Activated T-cell treated with anti-CD3 and anti-CD28 coated beads for 4 hours (primary cell): ENCODE measurements at places on chromosomes 4 and X.
A peak's percentile ranks its signal among the peaks of the same experiment; 100 is the strongest.

- no peak for DNase-seq
Observed at GRCh38 chrX:133576876-133577275, 161.6 kb upstream of the GPC4 start.

DNA sequence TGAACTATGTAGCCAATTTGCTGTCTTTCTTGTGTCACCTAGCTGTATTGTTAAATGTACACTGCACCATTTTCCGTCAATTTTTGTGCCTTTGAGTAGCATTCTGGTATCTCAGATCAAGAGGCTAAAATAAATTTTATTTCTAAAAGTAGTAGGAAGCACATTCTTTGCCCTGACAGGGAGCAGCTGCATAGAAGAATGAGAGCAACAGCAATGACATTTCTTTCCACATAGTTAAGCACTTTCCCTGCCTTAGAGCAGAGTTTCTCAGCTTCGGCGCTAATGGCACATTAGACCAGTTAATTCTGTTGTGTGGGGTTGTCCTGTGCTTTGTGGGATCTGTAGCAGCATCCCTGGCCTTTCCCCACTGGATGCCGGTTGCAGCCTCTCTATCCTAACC, 173.9 kb downstream of the CHIC2 start:
- DNase-seq, result no peak

- no peak for DNase-seq
Observed at GRCh38 chr4:38672397-38673129, 8.6 kb downstream of the KLF3 start.

DNA sequence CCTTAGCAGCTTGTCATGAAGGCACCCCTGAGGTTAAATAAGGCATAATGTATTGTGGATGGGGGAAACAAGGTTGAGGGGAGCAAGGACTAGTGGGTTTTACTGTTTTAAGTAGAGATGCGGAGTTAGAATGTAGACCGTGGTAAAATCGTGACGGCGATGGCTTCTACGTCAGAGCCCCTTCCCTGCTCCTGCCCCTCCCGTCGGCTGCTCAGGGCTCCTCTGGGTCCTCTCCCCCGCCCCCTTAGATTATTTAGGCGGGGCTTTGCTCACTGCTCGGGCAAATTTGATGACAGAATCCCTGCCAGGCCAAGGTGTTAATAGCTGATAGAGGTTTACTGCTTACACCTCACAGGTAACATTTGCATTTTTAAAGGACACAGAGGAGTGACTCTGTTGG, 2.3 kb downstream of the FRMPD3 start:
- DNase-seq, result no peak

DNA sequence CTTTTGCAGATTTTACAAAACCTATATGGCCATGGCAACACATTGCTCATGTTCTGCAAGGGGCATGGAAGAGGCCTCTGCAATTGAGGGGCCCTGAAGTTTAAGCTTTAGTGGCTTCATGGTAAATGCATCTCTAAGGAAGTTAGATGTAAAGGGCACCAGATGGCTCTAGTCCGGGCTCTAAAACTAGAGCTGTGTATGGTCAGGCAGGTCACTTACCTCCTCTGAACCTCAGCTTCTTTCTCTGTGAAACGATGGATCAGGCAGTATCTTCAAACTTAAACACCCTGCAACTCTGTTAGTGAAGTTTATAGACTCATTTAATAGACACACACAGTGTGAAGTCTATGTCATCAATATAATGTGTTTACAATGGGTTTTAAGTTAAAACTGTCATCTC, 10.0 kb downstream of the MAGEB17 start:
- no peak for DNase-seq

GRCh38 chr4:154779362-154779947, 1.6 kb upstream of the RBM46 start:
- DNase-seq, result no peak

- no peak for DNase-seq
Observed at GRCh38 chr4:156594624-156595023, 377.0 kb downstream of the PDGFC start.

DNA sequence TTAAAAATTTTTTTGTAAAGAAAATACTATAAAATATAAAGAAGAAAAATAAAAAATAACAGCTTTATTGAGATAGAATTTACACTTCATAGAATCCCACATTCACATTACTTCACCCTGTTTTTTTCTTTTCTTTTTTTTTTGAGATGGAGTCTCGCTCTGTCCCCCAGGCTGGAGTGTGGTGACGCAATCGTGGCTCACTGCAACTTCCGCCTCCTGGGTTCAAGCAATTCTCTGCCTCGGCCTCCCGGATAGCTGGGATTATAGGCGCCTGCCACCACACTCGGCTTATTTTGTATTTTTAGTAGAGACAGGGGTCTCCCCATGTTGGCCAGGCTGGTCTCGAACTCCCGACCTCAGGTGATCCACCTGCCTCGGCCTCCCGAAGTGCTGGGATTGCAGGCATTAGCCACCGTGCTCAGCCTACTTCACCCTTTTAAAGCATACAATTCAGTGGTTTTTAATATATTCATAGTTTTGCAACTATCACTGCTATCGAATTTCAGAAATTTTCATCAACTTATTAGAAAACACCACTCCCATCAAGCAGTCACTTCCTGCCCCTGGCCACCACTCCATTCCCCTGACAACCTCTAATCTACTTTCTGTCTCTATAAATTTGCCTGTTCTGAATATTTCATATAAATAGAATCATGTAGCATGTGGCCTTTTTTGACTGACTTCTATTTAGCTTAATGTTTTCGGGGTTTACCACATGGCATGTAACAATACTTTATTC, 48.7 kb downstream of the TMEM131L start:
- no peak for DNase-seq

DNA sequence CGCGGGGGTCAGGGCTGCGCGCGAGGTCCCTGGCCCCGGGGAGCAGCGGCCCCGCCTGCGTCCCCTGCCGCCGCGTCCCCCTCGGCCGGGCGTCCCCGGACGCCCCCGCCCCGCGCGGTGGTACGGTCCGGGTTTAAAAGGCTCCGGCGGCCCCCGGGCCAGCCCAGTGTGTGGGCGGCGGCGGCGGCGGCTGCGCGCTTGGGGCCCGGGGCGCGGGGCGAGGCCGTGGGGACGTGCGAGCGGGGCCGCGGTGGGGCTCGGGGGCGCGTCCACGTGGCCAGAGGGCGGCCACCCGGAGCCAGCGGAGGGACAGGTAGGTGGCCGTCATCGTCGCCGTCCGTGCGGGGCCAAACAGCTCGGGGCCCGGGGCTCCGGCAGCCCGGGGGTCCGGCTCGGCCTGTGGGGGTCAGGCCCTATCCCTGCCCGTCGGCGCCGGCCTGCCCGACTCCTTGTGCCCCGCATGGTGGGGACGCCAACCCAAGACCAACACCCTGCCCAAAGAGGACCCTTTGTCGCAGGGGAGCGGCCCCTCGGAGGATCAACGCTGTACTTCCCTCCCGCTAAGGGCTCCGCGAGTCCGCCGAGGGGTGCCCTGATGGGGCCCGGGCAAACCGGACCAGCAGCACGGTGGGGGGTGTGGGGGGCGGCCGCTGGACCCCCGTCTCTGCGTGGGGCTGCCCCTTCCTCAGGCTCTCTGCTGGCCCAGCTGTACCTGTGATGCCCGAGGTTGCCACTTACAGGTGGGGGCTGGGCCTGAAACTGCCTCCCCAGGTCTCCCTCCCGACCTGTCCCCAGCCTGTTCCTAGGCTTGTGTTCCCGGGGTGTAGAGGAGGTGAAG, at the start of gene PLXNA3:
TSS of gene PLXNA3 (plus strand) at position 166 of the 838 bp plus-strand sequence. CDS start 1,903 bp downstream, outside the sequence.
- peak; percentile 49 for DNase-seq

- DNase-seq, result no peak
Observed at GRCh38 chrX:94551831-94552230, 877.8 kb downstream of the FAM133A start.

GRCh38 chrX:132119283-132119682, 8.5 kb downstream of the FRMD7 start:
- no peak for DNase-seq

DNA sequence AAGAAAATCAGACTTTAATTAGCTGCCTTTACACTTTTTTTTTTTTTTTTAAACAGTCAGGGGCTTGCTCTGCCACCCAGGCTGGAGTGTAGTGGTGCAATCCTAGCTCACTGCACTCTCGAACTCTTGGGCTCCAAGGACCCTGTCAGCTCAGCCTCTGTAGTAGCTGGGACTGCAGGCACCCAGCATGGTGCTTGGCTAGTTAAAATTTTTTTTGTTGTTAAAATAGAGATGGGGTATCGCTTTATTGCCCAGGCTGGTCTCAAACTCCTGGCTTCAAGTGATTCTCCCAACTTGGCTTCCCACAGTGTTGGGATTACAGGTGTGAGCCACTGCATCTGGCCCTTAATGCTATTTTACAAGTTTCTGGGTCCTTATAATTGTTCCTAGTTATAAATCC, 359.1 kb downstream of the SPRY1 start:
- no peak for DNase-seq

GRCh38 chrX:133391111-133391510, 24.2 kb downstream of the GPC4 start:
- DNase-seq, result no peak

GRCh38 chr4:182913036-182913435, 4.2 kb downstream of the DCTD start:
- DNase-seq, result no peak

DNA sequence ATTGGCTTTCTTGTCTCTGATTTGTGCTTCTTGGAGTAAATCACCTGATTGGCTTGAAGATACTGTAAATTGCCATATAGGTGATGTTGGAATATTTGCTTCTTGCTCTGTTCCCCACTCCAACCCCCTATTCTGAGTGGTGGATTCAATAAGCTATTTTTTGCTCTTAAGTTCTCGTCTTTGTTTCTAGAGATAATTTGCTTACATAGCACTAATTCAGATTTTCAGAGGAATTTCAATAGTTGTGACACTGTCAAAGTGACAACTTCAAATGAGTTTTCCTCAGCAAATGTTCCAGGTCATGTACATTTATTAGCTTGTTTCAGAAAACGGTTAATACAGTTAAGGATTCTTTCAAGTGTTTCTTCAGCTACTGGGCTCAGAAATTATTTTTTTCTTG, 18.6 kb downstream of the LANCL3 start:
- no peak for DNase-seq

GRCh38 chr4:184355857-184356256, 118.5 kb downstream of the IRF2 start:
- DNase-seq, result no peak

- DNase-seq, result no peak
Observed at GRCh38 chr4:76800902-76801301, 97.0 kb downstream of the SOWAHB start.

- DNase-seq, result no peak
Observed at GRCh38 chr4:7135389-7135746, 57.0 kb upstream of the SORCS2 start.

DNA sequence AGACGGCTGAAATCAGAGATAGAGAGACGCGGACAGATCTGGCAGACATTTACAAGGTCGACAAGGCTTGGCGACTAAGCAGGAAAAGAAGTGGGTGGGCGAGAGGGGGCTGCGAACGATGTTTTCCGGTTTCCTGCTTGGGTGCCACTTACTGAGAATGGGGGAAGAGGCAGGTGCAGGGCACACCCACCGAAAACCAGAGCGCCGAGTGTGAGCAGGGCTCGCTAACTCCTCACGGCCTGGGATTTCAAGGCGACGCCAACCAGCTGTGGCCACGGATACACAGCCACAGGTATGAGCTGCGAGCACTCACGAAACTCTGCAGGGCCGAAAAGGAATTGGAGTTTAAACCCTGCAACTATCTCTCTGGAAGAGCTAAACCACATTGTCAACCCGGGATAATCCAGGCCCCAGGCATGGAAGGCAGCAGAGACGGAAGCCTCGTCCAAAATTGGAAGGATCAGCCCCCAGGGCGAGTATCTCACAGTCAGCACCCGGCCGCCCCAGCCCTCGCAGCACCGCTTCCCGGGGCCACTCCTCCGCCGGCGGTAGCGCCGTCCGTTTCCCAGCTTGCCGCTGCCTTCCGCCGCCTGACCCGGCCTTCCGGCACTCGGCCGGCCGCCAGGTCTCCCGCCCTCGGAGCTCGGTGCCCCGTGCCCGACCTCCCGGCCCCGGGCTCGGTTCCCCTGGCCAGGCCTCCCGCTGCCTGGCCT, 778 bp downstream of the CASP3 start:
- DNase-seq, result peak; percentile 21

DNA sequence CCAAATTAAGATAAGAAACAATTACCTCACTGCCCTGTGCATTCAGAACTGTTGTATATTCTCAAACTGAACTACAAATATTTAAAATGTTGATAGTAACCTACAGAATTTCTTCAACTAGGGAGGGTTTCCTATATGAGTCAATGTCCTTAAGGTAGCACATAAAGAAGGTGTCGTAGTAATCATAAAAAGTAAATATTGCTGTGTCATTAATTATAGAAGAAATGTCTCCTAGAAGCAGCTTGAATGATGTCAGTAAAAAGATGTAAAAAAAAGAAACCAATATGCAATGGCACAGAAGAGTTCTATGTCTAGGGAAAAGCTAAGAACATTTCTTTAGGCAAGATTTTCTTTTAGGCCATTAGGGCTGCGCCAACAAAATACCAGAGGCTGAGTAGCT, 559.6 kb upstream of the EPHA5 start:
- no peak for DNase-seq

DNA sequence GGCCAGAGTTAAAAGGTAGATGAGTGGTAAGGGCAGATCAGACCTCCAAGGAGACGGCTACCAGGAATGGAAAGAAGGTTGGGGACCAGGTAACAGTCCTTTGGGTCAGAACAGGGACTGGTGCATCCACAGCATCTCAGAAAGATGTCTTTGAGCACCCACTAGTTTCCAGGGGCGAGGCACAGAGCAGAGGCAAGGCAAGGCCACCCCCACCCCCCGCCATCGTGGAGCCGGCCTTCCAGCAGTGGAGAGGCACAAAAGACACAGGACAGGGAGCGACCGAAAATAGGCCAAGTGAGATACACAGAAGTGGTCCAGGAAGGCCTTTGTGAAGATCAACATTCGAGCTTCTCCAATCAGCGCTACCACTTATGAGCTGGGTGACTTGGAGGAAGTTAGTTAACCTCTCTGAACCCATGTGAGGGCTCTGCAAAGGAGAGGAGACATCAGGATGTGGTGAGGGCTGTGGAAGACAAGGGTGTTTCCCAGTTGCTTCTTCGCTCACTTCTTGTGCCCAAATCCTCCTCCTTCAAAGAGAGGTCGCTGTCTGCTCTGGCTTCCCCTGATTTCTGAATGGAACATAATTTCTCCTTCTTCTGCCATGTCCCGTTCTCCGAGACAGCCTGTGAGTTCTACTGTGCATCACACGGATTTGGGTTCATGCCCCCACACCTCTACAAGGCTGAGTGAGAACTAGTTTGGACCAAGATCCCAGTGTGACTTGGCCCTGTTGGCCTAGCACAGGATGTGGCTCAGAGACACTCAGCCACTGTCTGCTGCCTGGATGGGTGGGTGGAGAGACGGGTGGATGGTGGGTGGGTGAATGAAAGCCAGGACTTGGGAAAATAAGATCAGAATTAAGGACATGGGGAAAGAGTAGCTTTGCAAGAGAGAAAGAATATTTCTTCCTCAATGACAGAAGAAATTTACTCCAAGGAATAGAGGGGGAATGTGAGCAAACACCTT, 16.7 kb upstream of the MSX1 start:
- no peak for DNase-seq
